ENCODE measurements at places on chromosomes 5 and 9.

GRCh38 chr9:6272229-6272598 lies 56.0 kb upstream of the TPD52L3 start:
- DNase-seq = no peak

GRCh38 chr5:101338226-101338625 lies 435.1 kb upstream of the ST8SIA4 start:
- DNase-seq = no peak

DNA sequence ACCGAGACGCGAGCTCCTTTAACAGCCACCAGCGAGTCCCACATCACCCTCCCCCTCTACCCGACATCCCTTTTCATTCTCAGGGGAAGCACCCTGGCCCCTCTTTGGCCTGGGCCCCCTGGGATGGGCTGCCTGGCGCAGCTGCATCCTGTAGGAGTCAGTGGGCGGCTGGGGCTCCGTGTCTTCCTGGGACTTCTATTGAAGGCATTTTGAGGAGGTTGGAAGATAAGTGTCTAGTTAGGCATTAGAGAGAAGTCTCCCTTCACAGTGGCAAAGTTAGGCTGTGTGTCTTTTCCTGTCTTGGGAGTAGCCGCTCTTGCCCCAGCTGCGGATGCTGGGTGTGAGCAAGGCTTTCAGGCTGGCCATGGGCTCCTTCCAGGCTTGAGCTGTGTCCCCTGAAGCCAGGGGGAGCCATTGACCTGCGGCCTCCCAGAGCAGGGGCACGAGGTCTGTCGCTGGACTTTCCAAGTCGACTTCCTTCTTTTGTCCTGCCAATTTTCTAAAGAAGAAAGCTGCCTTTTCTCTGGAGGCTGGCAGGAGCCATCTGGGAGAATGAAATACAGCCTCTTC lies 18.6 kb upstream of the NKD2 start:
- no peak for DNase-seq

DNA sequence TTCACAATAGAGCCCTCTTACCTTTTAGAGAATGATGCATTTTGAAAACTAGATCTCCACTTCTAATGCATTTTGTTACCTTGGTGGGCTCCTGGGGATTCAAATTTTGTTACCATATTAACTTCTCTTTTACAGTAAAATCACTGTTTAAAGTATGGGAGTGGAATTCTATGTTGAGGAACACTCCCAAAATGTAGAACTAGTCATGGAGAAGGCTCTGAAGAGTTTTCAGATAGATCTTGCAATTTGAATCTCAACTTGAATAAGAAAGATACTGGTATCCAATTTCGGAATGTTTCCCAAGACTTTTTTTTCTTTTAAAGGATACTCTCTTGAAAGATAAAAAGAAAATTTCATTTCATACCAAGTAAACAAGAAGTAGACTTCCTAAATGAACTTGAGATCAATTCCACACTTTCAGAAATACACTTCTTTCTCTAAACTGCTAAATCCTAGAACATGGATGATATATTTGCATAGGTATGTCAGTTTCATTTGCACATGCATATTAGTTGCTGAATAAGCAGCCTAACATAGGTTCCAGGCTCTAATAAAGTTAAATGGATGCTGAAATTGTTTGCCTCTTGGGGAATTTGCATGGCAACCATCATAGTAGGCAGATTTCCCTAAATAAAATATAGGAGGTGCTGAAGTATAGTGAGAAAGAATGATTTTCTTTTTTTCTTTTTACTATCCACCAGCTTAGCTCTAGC lies 205.4 kb downstream of the ADAMTS6 start:
- DNase-seq = no peak

DNA sequence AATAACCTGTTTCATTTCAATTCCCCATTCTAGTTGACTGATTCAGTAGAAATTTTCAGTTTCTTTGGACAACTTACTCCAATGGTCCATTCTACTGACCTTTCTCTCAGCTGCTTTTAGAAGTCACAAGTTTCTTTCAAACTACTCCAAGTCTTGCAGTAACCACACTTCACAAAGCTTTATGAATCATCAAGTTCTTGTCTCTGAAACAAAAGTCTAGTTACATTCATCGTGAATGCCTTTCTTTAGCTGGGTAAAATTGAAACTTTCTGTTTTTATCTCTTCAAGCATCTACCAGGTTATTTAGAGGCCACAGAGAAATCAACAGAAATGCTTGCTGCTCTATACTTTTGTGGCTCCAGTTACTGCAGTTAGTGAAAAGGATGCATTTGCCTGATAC lies 405.4 kb downstream of the TMEM232 start:
- DNase-seq = no peak
